ENCODE measurements at places on chromosomes 5 and 9. TPM values are rescaled to one million over a fixed set of nuclear protein-coding genes. Genes with fewer than 3 reads are reported as not detected.

The HAND1 gene
- total RNA-seq: not detected

The NTNG2 gene
- not detected for total RNA-seq

GRCh38 chr9:97075289-97075985, 36.5 kb upstream of the CTSV start:
- no peaks in the 10 kb centered on the region for H3K4me1 ChIP-seq
- H3K27me3 ChIP-seq: no peaks in the 10 kb centered on the region
- H3K27ac ChIP-seq: no peak overlapping the region
- DNase-seq: no peak
- H3K4me3 ChIP-seq: no peak overlapping the region
- no peaks in the 10 kb centered on the region for H3K36me3 ChIP-seq

DNA sequence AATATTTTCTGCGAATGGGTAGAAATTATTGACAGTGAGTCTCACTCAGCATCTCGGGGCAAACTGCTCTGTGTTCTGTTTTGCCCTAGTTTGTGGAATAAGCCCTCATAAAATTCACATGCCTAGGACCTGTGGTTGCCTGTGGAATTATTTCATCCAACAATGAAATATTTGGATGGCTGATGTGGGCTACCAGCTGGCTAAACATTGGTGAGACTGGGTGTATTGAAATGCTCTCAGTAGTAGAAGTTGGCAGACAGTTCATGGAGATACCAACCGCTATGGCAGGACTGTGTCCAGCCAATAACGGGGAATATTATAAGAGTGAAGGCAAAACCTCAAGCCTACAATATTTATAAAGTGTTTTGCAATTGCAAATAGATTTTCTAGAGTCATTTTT, 344.1 kb upstream of the RPS23 start:
- no peak overlapping the region for H3K27ac ChIP-seq
- peaks cover 14% of the 10 kb centered on the region for H3K27me3 ChIP-seq
- H3K36me3 ChIP-seq: no peaks in the 10 kb centered on the region

DNA sequence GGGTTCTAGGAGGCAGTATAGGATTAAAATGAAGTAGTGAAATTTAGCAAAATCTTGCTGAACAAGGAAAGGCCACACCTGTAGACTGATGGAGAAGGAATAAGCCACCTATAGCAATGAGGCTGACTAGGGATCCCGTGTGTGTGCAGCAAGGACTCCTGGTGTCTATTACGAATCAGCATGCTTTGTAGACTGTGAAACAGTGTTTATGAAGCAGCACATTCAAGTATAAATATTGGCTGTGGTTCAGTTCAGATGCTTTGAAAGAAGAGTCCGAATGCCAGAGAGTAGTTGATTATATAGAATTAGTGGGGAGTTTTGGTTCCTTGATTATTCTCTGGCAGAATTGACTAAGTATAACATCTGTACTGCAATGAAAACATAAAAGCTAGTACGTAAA, 41.8 kb downstream of the CAST start:
- no peaks in the 10 kb centered on the region for H3K27me3 ChIP-seq
- H3K4me1 ChIP-seq: peaks cover 49% of the 10 kb centered on the region

- no peaks in the 10 kb centered on the region for H3K36me3 ChIP-seq
- no peak overlapping the region for H3K4me3 ChIP-seq
- DNase-seq: no peak
- no peaks in the 10 kb centered on the region for H3K27me3 ChIP-seq
- H3K27ac ChIP-seq: no peak overlapping the region
These were observed 93.7 kb downstream of the ENC1 start for GRCh38 chr5:74546796-74547195.

- H3K4me1 ChIP-seq: 0 out of 2 replicates have a peak, but pooled peaks cover 5% of the 10 kb centered on the region
- H3K27ac ChIP-seq: peak overlapping the region; percentile 40
- DNase-seq: no peak
- peaks cover 4% of the 10 kb centered on the region for H3K36me3 ChIP-seq
- H3K4me3 ChIP-seq: peak overlapping the region; percentile 70
These were observed 511 bp downstream of the ARL15 start for GRCh38 chr5:54309691-54310432.

DNA sequence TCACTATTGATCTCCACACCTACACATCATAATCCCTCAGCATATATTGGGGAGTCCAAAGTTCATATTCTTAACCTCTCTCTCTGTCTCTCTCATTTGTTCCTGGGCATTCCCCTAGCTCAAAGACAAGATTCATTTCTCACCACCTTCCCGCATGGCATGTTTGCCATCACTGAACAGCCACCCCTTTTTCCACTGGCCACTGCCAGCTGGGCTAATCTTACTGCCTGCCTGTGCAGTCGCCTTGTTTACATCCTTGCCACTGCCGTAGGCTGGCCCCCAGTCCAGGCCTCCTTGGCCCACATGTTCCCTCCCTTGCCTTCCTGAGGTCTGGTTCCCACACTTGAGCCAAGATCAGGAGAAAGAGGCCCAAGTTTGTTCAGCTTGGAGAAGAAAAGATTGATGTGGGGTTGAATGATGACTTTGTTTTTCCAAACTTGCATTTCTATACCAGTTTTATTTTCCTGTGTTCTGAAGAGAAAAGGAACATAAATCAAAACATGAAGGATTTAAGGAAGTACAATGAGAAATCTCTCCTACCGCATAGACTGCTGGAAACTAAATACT, 80.2 kb downstream of the PLAC8L1 start:
- H3K4me1 ChIP-seq: peaks cover 3% of the 10 kb centered on the region
- H3K27ac ChIP-seq: no peak overlapping the region
- H3K36me3 ChIP-seq: peaks cover 63% of the 10 kb centered on the region
- H3K4me3 ChIP-seq: no peak overlapping the region
- DNase-seq: no peak
- no peaks in the 10 kb centered on the region for H3K27me3 ChIP-seq

DNA sequence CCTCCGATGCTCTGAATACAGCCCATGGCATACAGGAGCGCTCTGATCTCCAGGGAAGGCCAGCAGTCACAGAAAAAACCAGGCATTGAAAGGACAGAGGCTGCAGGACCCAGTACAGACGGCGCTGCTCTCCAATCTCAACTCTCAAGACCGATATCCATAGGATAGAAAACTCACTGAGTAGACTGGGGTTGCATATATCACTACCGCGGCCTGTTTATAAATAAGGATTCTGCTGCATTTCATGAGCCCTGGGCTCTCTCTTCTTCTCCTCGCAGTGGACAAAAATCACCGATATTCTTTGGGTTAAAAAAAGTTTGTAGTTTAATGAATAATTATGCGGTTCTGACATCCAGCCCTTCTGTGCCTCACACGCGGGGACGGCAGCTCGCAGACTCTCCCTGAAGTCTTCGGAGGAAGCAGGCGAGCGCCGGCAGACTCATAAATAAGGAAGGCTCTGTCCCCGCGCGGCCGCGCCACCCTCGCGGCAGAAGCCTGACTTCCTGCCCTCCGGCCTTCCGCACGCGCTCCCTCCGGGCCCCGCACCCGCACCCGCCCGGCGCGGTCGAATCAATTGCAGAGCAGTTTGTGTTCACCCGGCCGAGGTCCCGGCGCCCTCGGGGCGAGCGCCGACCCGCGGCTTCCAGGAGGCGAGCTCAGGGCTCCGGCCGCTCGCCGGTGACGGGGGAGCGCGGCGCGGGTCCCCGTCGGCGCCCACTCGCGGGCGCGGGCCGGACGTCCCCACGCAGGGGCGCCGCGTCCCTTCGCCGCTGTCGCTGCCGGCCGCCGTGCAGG, at the start of gene FAM78A:
Gene FAM78A (minus strand): TSS at position 417 of the 795 bp plus-strand sequence. CDS start 331 bp downstream, at position 86.
- peaks cover 40% of the 10 kb centered on the region for H3K27me3 ChIP-seq
- peak within 1 kb of the TSS; percentile 40 for H3K4me3 ChIP-seq
- H3K36me3 ChIP-seq: no peaks in the 10 kb centered on the region
- no peak within 1 kb of the TSS for H3K27ac ChIP-seq

- H3K36me3 ChIP-seq: peaks cover 58% of the 10 kb centered on the region
- peaks cover 11% of the 10 kb centered on the region for H3K4me1 ChIP-seq
- H3K27ac ChIP-seq: no peak overlapping the region
- H3K27me3 ChIP-seq: no peaks in the 10 kb centered on the region
These were observed 47.1 kb downstream of the CDK5RAP2 start for GRCh38 chr9:120532891-120533290.

DNA sequence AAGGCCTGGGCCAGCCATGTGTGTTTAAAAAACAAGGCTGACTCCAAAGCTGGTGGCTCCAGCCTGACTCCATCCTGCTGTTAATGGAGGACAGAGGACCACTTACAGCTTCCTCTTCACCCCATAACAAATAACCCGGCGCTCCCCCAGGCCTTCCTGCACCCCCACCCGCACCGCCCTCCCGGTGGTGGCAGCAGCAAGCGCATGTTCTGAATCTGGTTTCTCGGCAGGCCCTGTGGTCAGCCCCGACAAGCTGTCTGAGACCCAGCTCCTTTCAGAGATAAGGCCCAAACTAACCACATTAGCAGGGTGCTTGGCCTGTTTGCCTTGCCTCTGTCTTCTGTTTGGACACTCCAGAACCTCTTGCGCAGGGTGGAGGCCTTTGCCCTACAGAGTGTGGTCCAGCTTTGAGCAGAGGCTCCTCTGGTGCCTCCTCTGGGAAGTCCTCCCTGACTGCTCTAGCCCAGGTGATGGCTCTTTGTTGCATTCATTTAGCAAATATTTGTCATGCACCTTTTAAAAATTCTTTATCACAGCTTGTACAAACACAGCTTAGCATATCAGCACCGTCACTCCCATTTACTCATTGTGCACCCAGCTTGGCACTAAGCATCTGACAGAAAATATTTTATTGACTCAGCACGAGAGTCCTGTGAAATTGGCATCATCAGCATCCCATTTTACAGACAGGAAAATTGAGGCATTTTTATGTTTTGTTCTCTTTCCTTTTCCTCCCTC, 78.4 kb downstream of the NDFIP1 start:
- H3K27ac ChIP-seq: no peak overlapping the region
- no peak for DNase-seq

DNA sequence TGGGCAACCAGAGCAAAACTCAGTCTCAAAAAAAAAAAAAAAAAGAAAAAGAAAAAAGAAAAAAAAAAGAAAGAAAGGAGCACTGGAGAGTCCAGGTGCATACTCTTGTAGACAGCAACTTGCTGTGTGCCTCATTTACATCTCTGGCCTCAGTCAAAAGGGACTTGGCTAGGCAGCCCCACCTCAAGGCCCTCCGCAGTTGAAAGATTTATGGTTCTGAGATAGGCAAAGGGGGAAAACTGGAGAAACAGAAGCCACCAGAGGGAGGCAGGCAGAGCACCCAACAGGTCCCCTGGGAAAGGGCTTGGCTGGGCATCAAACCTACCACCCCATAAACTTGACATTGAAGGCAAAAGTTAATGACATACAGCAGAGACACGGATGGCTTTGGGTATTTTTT, 6.1 kb downstream of the ORM2 start:
- DNase-seq: no peak
- H3K27me3 ChIP-seq: no peaks in the 10 kb centered on the region
- no peak overlapping the region for H3K4me3 ChIP-seq
- no peaks in the 10 kb centered on the region for H3K4me1 ChIP-seq
- no peak overlapping the region for H3K27ac ChIP-seq
- H3K36me3 ChIP-seq: peaks cover 2% of the 10 kb centered on the region

- no peaks in the 10 kb centered on the region for H3K36me3 ChIP-seq
- H3K4me1 ChIP-seq: peaks cover 8% of the 10 kb centered on the region
- H3K27me3 ChIP-seq: peaks cover 71% of the 10 kb centered on the region
- no peak overlapping the region for H3K27ac ChIP-seq
- no peak overlapping the region for H3K4me3 ChIP-seq
These were observed 49.0 kb downstream of the PSD2 start for GRCh38 chr5:139844472-139845145.

DNA sequence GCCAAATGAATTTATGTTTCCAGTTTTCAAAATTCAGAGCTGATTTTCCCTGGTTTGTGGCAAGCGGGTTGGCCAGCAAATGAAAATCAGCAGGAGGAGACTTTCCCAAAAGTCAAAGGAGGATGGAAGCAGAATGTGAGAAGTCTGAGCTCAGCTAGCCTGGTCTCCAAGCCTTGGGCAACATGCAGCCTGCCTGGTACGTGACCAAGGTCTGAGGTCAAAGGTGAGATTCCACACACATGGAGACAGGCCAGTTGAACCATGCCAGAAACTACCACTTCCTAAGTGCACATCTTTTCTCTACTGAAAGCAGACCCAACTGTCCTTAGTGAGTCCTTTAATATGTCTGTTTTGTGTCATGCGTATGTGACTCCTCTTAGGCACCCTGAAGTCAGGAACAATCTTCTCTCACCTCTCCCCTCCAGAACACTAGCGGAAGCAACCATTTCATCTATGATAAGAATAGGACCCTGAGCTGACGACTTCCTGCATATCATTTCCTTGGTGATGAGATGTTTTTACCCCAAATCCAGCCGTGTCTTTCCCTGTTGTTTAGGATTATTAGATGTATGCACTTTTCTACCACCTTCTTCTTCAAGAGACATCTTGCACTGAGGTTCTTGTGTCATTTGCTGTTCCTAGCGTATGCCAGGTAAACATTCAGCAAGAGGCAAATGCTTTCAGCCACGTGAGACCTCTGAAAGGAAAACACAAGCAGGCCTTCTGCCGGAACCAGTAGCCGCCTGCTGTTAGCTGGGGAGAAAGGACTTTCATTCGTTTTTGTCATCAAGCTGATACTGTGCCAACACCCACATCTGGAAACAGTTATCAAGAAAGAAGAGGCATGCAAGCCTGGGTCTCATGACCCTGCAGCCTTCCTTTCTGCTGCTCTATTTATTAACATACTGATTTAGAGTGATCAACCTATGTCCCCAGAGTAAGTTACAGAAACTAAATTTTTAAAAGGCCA, 9.7 kb upstream of the TGFBI start:
- H3K36me3 ChIP-seq: no peaks in the 10 kb centered on the region
- H3K27me3 ChIP-seq: no peaks in the 10 kb centered on the region
- H3K27ac ChIP-seq: peak overlapping the region; percentile 97
- H3K4me3 ChIP-seq: no peak overlapping the region
- H3K4me1 ChIP-seq: peaks cover 73% of the 10 kb centered on the region
- DNase-seq: peak; percentile 95

GRCh38 chr9:76717176-76717575, 47.1 kb upstream of the PCA3 start:
- no peaks in the 10 kb centered on the region for H3K4me1 ChIP-seq
- no peak for DNase-seq
- no peaks in the 10 kb centered on the region for H3K36me3 ChIP-seq
- H3K27me3 ChIP-seq: no peaks in the 10 kb centered on the region

DNA sequence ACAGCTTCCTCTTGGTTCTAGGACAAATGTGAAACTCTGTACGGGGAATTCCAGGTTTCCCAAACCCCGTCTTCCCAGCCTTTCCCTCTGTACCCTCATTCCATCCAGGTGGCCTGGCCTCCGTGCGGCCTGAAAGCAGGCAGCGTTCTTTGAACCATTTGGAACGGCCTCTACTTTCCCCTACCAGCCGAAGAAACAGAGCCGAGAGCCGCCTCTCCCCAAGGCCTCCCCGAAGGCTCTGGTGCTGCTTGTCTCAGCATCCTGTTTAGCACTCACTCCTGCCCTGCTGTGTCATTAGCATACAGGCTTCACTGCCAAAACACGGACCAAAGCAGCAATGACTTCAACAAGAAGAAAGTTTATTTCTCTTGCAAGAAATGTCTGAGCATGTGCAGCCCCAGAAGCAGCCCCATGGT, 137.7 kb downstream of the HSD17B3 start:
- peaks cover 20% of the 10 kb centered on the region for H3K4me1 ChIP-seq
- no peaks in the 10 kb centered on the region for H3K36me3 ChIP-seq
- no peaks in the 10 kb centered on the region for H3K27me3 ChIP-seq
- DNase-seq: no peak

DNA sequence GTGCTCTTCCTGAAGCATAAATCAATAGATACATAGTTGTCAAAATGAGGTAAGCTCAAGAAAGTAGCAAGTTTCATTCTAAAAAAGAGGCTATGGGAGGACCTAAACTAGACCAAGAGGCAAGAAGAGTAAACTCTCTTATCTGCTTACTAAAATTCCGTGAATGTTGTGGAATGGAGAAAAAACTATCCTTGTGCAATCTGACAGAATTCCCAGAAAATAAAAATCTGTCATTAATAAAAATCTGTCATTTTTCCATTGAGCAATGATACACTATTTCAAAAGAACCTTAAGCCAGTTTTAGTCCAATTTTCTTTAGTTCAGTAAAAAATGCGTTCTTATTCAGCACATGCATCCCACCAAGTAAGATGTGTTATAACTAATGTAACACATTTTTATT, 15.9 kb upstream of the FANCC start:
- H3K27ac ChIP-seq: no peak overlapping the region
- 0 out of 2 replicates have a peak, but pooled peaks cover 4% of the 10 kb centered on the region for H3K4me1 ChIP-seq
- no peak overlapping the region for H3K4me3 ChIP-seq
